ENCODE measurements at places on chromosomes 5 and 9.

DNA sequence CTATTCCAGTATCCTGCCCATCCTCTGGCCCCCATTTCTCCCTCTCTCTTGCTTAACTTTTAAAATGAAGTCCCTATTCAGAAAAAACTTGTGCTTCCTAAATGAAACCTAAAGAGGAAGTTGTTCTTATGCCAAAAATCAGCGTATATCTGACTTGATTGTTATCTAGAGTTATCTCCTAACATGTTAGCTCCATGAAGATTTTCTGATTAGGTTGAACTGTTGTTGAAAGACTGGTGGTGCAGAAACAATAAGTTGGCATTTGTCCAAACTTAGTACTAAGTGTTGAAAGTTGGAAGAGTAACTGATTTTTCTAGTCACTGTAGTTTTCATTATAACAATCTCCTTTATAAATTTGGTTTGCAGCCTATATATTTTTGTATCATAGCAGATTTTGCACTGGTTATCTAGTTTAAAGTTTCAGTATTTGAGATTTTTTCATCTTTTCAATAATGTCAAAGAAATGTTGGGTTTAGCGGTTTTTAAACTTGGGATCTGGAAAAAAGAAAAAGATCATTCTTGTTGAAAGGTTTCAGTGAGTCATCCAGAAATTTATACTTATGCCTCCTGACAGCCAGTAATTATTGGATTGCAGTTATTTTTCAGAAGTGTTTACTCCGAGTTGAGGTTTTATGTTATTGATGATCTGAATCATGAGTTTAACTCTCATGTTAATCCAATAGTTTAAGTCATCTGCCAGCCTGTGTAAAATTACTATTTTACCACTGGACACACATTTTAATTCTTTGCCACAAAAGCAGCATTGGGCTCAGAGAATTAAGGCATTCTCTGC lies 60.6 kb downstream of the PAM start:
- DNase-seq, result no peak

DNA sequence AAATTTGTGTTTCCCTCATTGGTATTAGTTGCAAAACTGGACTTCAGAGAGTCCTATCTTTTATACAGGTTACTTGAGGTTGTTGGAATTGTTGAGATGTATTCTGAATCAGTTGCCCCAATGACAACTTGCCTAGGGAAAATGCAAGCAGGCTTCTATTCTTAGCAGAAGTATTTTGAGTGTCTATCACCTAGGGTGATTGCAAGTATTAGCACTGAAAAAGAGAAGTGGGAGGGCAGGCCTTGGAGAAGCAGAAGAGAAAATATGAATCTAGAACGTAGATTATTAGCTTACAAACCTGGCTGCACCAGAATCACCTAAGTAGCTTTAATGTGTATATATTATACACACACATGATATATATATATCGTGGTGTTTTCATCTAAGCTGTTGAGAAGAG lies 43.2 kb downstream of the ADAMTS12 start:
- no peak for DNase-seq

DNA sequence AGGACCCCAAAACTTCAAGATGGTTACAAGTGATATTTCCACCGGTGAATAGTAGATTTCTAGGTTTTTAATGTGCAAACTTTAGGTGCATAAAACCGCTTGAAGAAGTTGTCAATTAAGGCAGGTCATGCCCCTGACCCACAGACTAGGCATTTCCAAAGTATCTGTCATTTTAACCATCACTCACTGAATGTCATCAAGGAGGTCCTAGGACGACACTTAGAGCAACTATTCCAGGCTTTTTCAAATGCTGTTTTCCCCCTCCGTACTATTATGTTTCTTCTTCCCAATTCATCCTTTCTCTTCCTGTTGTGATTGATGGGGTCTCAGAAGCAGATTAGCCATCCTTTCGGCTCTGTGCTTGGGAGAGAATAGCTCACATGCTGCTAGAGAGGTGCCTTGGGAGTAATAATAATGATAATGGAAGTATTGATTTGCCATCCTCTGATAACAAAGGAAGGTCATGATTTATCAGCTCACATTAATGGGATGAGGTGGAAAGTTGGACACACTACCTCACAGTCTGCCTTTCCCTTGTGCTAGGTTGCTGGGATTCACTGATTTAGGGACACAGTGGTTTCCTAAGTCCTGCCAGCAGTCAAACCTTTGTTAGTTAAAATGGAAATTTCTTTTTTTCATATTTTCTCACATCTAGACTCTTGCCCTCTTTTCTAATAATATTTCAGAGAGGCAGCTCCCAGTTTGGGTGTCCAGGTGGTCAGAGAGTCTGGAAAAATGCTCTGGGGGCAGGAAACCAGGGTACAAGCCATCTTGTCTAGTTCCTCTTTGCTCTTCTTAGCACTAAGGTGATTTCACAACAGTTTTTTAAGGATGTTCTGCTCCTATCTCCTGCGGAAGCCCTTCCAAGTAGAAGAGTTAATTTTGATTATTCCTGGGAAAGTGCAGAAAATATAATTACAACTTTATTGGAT lies 67.0 kb downstream of the PTTG1 start:
- DNase-seq, result no peak

- no peak for DNase-seq
These were observed 97.3 kb upstream of the SPATA31C2 start for GRCh38 chr9:88235615-88236014.

DNA sequence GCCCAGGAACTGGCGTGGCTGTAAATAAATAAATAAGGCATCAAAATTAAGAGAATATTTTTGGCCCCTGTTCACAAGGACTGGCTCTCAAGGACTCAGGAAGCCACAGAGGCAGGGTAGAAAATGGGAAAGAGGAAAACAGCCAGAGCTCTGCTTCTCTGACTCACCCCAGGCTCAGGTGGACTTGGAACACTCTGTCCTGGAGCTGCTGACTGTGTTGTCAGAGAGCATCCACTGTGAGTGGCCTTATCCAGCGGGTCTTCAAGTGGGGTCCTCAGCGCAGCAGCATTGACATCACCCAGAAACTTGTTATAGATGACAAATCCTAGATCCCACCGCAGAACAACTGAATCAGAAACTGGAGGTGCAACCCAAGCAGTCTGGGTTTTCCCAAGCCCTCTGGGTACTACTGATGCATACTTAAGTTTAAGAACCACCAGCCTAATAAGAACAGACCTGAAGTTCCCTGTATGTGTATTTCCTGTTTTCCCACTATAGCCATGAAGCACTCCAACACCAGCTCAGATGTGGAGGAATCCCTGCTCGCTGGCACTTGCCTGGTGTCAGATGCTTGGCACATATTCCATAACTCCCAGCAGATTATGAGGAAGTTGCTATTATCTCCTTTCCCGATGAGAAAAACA lies 20.5 kb downstream of the ADRA1B start:
- no peak for DNase-seq

DNA sequence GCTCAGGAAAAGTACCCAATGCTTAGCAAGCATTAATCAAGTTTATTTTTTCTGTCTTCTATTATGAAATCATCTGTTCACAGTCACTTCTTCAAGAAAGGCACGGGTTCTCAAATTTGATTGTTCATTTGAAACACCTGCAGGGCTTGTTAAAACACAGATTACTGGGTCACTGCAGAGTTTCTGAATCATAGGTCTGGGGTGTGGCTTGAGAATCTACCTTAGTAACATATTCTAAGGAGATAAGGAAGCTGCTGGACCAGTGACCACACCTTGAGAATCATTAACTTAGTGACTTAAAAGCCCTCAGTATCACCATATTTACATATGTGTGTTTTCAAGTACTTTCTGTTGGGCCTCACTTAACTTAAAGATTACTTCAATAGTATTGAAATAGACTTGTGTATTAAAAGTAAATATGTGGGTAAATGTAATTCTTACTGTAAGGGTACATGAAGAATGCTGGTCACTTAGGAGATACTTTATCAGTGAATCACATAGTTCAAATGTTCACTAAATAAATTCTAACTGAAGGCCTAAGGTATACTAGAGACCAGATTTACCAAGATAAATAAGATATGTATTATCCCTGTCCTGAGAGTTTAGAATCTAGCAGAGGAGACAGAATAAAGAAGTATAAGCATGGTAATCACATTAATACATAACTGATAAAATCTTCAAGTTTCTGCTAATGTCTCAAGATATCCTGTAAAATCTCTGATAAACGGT lies 1342.1 kb upstream of the C9orf72 start:
- no peak for DNase-seq

- DNase-seq, result no peak
These were observed at the start of gene HSDL2 for GRCh38 chr9:112380102-112380824. TSS of gene HSDL2 (plus strand) at chr9:112380108. CDS start at chr9:112380164, 56 bp downstream.

- DNase-seq, result no peak
These were observed 70.4 kb downstream of the MVB12B start for GRCh38 chr9:126397056-126397455.

GRCh38 chr5:2383698-2384065 lies 367.8 kb downstream of the IRX2 start:
- no peak for DNase-seq

GRCh38 chr9:110103257-110103656 lies 104.7 kb downstream of the C9orf152 start:
- no peak for DNase-seq

DNA sequence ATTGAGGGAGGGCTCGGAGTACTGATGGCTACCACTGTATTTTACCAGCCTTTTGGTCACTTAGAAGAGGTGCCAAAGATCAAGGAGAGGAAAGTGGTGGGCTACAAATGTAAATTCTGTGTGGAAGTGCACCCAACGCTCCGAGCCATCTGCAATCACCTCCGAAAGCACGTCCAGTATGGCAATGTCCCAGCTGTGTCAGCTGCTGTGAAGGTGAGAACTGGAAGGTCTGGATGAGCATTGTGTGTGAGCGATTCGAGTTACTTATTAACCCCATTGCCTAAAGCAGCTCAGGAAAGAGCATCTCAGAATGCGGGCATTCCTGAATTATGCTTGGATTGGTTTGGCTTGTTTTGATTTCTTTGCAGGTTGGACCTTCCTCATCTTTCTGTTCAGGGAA lies 67.5 kb downstream of the ZNF462 start:
- DNase-seq, result no peak

- DNase-seq, result no peak
These were observed 744.3 kb downstream of the IRX1 start for GRCh38 chr5:4339949-4340348.

DNA sequence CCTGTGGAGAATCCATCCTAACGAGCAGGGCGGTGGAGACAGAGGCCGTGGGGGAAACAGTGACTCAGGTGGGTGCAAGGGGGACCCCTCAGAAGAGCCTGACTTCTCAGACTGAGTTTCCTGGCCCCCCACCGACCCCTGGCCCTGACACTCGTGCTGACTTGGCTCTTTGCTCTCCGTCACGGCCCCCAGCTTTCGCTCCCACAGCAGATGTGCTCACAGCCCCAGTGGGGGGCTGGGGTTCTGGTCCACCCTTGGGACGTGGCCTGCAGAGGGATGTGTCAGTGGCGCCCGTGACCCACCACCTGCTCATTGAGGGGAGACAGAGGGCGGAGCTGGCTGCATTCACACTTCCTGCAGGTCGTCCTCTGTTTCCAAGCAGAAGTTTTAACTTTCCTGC lies 62.9 kb upstream of the IRX4 start:
- DNase-seq, result no peak

DNA sequence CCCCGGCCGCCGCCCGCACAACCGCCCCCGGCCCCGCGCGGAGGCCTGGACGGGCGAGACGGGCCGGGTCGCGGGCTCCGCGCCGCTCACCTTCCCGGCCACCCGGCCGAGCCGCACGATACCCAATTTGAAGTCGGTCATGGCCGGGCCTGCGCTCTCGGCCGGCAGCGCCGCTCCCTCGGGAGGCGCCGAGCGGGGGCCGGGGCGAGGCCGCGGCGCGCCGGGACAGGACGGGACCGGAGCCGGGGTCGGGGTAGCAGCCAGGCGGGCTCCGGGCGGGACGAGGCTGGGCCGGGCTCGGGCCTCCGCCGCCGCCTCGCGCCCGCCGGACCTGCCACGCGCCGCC lies 216 bp downstream of the ZMYND19 start:
- DNase-seq, result no peak

- DNase-seq, result no peak
These were observed 224.0 kb upstream of the SMARCA2 start for GRCh38 chr9:1791191-1791590.

DNA sequence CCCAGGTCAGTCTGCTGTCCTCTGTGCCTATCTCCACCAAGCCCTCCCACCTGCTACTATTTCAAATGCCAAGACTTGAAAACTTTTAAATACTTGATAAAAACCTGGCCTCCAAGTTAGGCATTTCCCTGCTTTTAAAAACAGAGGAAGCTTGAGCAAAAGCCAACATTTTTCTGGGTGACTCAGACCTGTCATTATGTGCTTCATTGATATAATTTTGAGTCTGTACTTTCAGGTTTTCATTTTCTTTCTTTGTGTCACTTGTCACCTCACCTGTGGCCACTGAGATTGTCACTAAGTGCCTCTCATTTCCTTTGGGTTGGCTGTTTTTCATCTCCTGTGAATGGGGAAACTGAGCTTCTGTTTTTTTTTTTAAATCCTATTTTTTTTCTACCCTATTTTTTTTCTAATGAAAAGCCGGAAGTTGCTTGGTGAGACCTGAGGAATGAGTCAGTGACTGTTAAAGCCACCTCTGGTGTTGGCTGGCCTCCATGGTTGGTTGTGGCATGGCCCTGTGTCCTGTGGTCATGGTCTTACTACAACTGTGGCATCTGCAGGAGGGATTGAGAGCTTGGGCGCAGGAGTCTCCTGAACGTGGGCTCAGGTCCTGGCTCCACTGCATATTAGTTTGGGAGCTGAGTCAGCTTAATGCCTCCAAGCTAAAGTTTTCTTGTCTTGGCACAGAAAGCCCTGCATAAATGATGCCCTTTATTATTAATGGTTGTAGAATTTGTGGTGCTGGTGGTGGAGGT lies 56.7 kb downstream of the ARHGAP26 start:
- DNase-seq, result no peak

DNA sequence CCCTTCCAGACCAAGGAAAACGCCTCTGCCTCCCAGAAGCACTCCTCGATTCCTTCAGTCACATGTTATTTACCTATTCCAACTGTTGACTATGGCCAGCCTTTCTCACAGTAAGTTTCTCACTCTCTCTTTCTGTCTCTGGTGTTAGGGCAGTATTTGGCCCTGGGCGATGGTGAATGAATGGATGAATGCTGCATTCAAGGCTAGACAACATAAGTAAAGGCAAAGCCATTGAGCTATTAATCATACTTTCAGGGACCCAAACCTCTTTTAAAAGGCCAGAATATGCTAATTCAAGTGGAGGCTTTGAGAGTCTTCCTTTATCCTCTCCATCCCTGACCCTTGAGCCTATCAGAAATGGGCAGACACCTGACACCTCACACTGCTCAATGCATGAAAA lies 78.5 kb downstream of the SEC61B start:
- DNase-seq, result no peak

GRCh38 chr9:110912419-110913291 lies 125.6 kb downstream of the LPAR1 start:
- no peak for DNase-seq

GRCh38 chr9:80792726-80793125 lies 896.6 kb downstream of the TLE1 start:
- no peak for DNase-seq

Measured in esophagus squamous epithelium (tissue), 5 donors.